G401 (cell line): ENCODE measurements at places on chromosomes 4 and X. TPM values are rescaled to one million over a fixed set of nuclear protein-coding genes. Genes with fewer than 3 reads are reported as not detected.
A peak's percentile ranks its signal among the peaks of the same experiment; 100 is the strongest.

- no peak for DNase-seq
These were observed 39.9 kb downstream of the ADGRA3 start for GRCh38 chr4:22476011-22476410.

- no peak for DNase-seq
These were observed 123.6 kb downstream of the STAG2 start for GRCh38 chrX:124085063-124085462.

- DNase-seq: peak; percentile 97
These were observed at the start of gene COMMD8 for GRCh38 chr4:47463235-47463956. Gene COMMD8, minus strand, starts transcription at chr4:47463702. Its CDS starts 51 bp downstream, at chr4:47463651.

- DNase-seq: no peak
These were observed 49.7 kb upstream of the NAP1L5 start for GRCh38 chr4:88747351-88747750.

DNA sequence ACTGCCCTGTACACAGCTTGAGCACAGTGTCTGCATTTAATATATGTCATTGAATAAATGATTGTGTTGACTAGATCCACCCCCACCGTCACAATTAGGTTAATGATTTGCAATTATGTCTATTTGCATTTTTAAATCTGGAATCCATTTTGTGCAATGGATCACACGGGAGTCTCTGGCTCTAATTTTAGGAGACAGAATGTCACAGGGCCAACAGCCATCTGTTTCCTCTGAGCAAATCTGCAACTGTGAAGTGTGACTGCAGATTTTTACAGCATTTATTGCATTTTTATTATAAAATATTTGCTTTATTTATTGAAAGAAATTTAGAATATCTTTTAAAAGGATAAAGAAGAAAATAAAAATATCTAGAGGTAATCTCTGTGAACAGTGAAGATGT, 316.8 kb downstream of the HS3ST1 start:
- DNase-seq: peak; percentile 87

DNA sequence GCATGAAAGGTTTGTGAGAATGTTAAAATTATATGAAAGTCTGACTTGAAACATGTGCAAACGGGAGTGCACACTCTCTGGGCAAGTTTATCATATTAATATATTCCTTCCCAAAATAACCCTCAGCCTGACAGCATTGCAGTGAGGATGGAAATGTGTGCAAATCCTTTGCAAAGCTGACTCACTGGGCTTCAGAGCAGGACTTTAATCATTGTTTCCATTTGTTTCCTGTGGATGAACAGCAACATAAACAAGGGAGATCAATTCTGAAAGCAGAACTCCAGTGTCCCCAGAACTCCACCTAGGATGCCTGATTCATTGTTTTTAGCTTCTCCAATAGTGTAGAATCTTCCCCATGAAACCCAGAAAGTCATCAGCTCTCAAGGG, 32.9 kb downstream of the SLC2A9 start:
- DNase-seq: no peak

GRCh38 chr4:68606240-68606639, 30.1 kb upstream of the UGT2B17 start:
- DNase-seq: no peak

DNA sequence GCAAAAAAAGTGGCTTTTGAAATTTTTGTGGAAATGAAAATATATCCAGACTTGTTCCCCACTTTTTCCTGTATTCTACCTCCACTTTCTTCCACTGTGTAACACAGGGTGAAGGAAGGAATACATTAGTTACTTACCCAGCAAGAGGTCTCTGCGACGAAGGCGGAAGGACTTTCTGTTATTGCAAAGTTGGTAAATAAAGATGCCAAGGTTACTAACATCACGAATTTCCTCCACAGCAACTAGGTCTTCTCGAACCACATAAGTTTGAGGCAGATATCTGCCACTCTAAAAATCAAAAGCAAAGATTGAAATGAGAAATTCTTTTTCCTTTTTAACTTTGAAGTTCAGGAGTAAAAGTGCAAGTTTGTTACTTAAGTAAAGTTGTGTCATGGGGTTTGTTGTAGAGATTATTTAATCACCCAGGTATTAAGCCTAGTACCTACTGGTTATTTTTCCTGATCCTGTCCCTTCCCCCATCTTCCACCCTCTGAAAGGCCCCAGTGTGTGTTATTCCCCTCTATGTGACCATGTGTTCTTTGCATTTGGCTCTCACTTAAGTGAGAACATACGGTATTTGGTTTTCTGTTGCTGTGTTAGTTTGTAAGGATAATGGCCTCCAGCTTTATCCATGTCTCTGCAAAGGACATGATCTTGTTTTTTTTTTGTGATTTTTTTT, 5.8 kb downstream of the ITM2A start:
- DNase-seq: no peak

- DNase-seq: no peak
These were observed 186.5 kb downstream of the BANK1 start for GRCh38 chr4:101977076-101977475.

- no peak for DNase-seq
These were observed 115.1 kb downstream of the RASGEF1B start for GRCh38 chr4:81356621-81357020.

DNA sequence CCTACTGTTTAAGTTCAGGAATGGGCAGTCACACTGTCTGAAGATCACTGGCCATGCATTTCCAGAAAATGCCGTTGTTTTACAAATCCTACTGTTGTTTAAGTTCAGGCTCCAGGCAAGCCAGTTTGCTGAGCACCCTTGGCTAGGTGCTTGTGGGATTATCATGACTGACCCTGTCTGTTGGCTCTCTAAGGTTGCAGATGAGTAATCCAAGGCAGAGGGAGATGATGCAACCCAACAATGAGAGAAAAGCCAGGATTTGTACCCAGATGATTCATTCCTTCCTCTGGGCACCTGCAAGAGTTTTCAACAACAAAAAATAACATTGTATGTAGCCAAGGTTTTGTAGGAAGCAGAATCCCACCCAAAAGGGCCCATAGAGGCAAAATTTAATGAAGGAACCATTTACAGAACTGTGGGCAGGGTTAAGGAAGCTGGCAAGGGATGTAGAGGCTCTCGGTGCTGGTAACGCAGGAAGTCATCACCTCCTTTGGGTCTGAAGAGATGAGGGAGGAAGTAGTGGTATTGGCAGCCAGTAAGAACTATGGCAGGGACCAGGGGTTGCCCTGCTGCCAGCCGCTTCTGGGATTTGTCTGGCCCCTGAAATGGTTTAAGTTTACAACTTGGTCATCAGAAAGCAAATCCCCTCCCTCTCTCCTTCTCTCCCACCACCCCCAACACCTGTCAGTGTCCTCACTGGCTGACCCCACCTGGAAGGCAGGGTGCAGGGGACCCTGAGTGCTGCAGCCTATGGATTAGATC, 54.8 kb downstream of the MSX1 start:
- DNase-seq: no peak

GRCh38 chr4:10416441-10416840, 40.8 kb downstream of the ZNF518B start:
- no peak for DNase-seq

- DNase-seq: no peak
These were observed 42.3 kb downstream of the DKK2 start for GRCh38 chr4:106993827-106994226.

GRCh38 chrX:42732506-42732905, 45.5 kb downstream of the PPP1R2C start:
- peak; percentile 0 for DNase-seq

Gene FGFBP2
- total RNA-seq: not detected in 2 replicates

Gene FOXO4
- total RNA-seq: 3.4 and 3.7 TPM in 2 replicates
